ENCODE measurements at places on chromosomes 2 and 18. TPM values are rescaled to one million over a fixed set of nuclear protein-coding genes. Genes with fewer than 3 reads are reported as not detected.

- no peak for DNase-seq
Measured at GRCh38 chr2:131201098-131201497, 8.2 kb upstream of the POTEE start.

DNA sequence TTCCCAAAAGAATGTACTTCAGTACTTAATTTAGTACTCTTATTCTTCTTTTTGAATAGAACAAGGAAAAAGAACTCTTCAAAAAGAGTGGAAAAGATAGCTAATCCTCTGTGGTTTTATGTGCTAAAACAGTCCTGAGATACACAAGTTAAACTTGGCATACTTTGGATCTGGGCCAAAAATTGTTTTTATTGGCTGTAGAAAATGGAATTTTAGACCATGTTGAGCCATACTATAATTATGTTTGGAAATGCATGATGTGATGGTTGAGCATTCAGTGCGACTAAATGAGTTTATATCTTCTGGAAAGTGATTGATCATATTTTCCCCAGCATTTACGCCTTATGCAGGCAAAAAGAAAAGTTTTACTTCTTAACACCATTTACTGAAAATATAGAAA is 18.0 kb upstream of the PDE1A start:
- DNase-seq = no peak

GRCh38 chr2:21396252-21396651 is 272.5 kb downstream of the TDRD15 start:
- no peak for DNase-seq

DNA sequence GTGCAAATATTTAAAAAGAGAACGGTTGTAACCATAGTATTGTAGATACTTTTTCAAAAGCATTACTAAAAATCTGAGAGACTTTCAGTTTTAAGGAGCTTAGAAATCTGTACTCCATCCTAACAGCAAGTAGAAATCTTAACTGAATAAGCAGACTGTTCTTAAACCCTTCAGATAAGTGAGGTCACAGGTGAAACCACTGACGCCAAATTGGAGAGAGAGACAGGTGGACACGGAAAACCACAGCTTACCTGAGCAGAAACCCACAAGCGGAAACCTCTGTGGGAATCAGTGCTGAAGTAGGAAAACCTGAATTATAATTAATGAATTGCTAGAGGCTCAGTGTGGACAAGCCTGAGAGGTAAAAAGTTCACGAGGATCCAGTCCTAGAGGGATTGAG is 959.4 kb upstream of the CELF4 start:
- DNase-seq = no peak

- no peak for DNase-seq
Measured at GRCh38 chr2:192314800-192315481, 120.2 kb upstream of the TMEFF2 start.

DNA sequence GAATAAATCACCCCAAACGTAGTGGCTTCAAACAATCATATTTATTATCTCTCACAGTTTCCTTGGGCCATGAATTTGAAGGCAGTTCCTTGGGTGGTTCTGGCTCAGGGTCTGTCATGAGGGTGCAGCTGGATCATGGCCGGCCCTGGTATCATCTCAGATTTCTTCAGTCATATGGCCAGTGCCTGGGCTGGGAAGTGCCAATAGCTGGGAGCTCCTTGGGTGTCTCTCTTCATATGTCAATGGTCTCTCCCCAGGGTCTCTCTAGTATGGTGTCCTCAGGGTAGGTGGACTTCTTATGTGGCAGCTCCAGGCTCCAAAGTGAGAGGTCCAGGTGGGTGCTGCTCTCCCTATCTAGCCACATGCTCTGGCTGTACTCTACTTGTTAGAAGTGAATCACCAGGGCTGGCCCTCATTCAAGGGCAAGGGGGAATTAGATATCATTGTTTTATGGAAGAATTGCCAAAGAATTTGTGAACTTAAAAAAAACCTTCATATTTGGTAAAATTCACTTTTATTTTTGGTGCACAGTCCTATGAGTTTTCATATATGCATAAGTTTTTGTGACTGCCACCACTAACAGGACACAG is 15.4 kb downstream of the FHOD3 start:
- no peak for DNase-seq

DNA sequence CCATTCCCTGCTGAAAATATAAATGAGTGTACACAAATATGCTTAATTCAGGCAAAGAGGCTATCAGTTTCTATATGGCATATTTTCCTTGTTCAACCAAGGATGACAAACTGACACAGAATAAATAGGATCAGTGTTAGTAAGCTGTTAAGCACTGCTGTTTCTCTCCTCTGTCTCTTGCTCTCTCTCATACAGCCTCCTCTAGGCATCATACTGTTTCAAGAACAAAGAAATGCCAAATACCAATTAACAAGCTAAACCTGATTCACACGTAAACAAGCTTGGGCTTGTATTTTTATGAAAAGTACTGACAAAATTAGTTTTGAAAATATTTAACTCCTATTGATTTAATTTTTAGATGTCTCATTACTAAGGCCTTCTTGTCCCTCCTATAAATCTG is 1027.2 kb upstream of the ACVR2A start:
- DNase-seq = no peak

DNA sequence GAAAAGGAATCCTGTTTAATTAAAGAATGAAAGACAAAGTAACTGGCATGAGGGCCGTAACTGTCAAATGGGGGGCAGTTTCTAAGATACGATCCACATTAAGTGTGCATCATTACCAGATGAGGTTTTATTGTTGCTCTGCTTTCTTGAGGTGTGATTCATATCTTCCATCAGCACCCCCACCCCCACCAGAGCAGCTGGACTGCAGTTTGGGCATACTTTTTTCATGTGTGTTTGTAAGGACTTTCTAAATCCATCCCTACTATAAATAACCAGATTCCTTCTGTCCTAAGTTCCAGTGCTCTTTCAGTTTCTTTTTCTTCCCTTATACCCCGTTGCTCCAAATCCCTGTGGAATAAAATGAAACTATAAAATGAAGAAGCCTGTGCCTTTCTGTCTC is 142.1 kb downstream of the CDCA7 start:
- DNase-seq = no peak

- no peak for DNase-seq
Measured at GRCh38 chr2:53945538-53945937, 25.3 kb downstream of the PSME4 start.

- no peak for DNase-seq
Measured at GRCh38 chr2:206935991-206936842, 3.1 kb upstream of the CPO start.

- no peak for DNase-seq
Measured at GRCh38 chr2:175187378-175187777, 5.9 kb upstream of the ATP5MC3 start.

- DNase-seq = no peak
Measured at GRCh38 chr2:200373973-200374416, 67.5 kb downstream of the SPATS2L start.

- no peak for DNase-seq
Measured at GRCh38 chr2:48330430-48330829, 199.5 kb upstream of the STON1 start.

DNA sequence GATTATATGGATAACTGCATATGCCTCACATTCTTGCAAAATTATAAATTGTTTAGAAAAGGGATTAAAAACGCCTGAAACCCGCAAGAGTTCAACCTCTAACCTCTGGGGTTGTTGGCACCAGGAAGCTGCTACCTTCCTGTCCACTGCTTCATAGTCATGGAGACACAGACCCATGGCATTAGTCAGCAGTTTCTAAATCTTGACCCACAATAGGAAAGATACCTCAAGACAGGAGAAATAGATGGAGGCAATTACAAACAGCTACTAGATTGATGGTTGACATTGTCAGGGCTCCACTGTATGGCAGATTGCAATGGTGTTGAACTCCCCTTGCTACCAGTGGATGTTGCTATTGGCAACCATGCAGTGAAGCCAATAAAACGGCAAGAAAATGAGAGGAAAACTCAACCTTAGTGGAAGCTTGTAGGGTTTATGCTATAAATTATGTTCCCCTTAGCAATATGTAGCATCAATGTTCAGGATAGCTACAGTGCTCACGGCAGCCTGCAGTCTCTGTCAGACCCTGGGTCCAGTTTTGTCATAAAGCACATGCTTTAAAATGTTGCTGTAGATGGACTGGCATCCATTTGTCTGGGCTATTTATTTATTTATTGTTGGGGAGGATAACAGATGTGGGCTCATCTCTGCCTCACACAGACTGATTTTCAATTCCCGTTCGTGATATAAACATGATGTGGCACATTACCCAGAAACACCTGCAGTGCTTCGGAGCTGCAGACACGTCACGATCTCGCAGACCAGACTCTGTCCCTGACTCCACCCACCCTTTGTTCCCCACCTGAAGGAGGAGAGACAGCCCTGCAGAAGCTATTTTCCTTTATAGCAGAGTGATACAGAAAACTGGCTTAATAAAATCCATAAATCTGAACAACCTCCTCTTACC is 233.4 kb downstream of the AGPS start:
- no peak for DNase-seq

DNA sequence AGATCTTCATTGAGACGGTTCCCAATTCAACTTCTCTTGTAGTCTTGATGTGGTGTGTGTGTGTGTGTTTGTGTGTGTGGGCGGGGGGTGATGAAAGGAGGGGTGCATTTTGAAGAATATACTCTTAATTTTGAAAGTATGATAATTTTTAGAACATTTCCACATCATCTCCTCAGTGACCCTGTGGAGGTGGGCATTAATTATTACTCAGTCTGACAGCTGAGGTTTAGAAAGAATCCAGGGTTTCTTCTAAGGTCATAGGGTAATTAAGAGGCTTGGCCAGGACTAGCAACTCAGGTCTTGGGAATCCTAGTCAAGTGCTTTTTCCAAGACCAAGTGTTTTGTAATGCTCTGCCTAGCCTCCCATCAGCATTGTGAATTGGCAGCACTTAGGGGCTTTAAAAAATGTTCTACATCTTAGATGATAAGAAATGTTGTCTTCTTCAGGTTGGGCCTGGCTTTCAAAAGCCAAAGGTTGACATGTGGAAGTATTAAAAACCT is 100.5 kb downstream of the SPTBN1 start:
- DNase-seq = no peak

- DNase-seq = no peak
Measured at GRCh38 chr18:79698668-79699335, 19.2 kb downstream of the CTDP1 start.

DNA sequence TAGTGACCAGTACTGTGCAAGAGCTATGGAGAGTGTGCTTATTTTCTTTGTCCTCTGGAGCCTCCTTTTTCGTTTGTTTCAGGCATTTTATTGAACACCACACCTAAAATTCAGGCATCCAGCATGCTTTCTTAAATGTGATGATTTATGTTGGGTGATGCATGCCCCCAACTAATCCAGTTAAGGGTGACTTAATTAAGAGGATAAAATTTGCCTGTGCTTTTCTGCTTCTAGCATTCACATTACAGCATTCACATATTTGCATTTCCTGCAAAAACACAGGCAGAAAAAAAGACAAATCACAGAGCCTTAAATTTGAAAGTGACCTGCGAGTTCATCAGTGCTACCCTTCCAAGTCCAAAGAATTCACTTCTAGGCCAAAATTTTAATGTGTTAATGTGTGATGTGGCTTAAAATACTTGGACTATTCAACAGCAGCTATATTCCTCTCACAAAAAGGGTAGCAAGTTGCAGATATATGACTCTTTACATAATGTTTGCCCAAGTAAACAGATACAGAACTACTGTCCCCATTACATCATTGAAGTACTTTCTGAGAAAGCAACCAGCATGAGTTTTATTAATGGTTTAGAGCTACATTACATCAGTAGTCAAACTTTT is 286.5 kb downstream of the THSD7B start:
- DNase-seq = no peak

DNA sequence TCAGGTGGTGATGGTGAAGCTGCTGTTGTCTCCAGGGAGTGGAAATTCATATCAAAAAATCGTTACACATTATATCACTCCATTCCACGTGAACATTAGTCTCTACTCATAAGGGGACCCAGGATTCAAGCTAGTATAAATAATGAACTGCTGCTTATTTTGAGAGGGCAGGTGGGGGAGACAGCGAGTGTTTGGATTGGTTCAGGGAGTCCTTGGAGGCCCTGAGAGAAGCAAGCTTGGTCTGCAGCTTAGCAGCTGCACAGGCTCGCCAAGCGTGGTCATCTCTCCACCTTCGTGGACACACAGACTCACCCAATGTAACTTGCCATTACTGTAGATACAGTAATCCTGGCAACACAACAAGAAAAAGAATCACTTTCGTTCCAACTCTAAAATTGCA is 177.6 kb downstream of the ZNF521 start:
- DNase-seq = no peak

- no peak for DNase-seq
Measured at GRCh38 chr18:25435149-25435782, 83.3 kb upstream of the ZNF521 start.

DNA sequence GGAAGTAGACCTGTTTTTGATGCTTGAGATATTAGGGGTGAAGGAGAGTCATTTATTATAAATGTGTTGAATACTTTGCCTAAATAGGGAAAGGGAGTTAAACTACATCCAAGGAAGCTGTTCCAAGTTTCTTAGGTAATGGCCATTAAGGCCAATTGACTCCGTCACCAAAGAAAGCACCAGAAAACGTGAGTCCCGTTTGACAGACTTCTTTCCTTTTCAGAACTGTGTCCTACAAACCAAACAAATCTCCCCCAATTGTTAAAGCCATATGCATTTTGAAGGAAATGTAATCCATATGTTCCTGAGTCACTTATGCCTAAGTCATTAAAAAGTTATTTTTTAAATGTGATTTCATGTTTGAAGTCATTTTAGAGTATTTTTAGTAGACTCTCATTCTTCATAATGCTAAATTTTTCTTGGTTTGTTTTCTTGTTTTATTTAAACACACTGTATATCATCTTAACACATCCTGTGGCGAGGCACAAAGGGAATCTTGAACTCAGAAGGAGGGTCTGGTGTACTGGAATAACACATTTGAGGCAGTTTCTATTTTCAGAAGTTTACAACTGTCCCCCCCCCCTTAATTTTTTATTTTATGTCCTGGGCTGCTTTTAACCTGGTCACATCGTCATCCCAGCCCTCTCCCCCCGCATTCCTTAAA is 133.7 kb downstream of the RHBDD1 start:
- DNase-seq = no peak

- no peak for DNase-seq
Measured at GRCh38 chr2:625415-626333, 51.5 kb downstream of the TMEM18 start.

GRCh38 chr2:18244845-18245244 is 315.6 kb downstream of the RDH14 start:
- DNase-seq = no peak

- no peak for DNase-seq
Measured at GRCh38 chr2:76341439-76341838, 630.7 kb upstream of the GCFC2 start.

Gene ZSCAN30
- polyA plus RNA-seq = 33.6 TPM

Gene ADAM23
- polyA plus RNA-seq = 54.3 TPM

Gene MDH1B
- 6.5 TPM for polyA plus RNA-seq

Gene SLC11A1
- 1.5 TPM for polyA plus RNA-seq

Gene MEP1B
- polyA plus RNA-seq = 0.38 TPM

Gene IKZF2
- 5.1 TPM for polyA plus RNA-seq

Gene GALNT5
- polyA plus RNA-seq = 0.26 TPM

Gene HOXD8
- polyA plus RNA-seq = 29.9 TPM

Data from spinal cord (tissue), 10 donors.